Spleen (tissue), 13 donors: ENCODE measurements at places on chromosomes 4 and X.

- no peak for DNase-seq
- H3K27ac ChIP-seq, result no peak overlapping the region
- H3K4me3 ChIP-seq, result no peak overlapping the region
- H3K27me3 ChIP-seq, result no peaks in the 10 kb centered on the region
- no peaks in the 10 kb centered on the region for H3K36me3 ChIP-seq
Observed at GRCh38 chr4:56082829-56083228, 134.1 kb downstream of the CEP135 start.

DNA sequence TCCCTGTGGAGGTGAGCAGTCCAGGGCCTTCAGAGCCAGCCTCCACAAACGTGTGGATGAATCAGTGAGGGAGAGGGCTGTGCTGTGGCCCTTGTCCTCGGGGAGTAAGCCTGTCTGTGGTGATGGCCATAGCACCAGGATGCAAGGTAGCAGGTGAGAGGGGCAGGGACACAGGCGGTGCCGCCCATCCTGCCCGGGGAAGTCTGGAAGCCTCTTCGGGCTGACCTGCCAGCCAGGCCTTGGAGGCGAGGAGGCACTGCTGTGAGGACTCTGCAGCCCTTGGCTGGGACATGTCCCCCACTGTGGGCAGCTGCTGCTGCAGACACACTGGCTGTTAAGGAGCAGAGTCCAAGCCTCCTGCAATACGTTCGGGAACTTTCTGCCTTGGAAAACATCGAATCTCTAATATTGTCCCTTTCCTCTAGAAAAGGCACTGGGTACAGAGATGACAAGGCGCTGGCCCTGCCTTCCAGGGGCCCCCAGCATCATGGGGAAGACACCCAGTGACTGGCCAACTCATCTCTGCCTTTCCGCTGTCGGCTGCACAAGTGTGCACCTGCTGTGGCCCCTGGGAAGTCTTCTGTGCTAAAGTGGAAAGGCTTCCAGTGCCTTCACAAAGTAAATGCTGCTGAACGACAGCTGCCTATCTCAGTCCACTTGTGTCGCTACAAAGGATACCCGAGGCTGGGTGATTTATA is 101.4 kb downstream of the ADRA2C start:
- peak; percentile 71 for DNase-seq
- H3K4me3 ChIP-seq, result no peak overlapping the region
- H3K36me3 ChIP-seq, result no peaks in the 10 kb centered on the region
- no peak overlapping the region for H3K27ac ChIP-seq

DNA sequence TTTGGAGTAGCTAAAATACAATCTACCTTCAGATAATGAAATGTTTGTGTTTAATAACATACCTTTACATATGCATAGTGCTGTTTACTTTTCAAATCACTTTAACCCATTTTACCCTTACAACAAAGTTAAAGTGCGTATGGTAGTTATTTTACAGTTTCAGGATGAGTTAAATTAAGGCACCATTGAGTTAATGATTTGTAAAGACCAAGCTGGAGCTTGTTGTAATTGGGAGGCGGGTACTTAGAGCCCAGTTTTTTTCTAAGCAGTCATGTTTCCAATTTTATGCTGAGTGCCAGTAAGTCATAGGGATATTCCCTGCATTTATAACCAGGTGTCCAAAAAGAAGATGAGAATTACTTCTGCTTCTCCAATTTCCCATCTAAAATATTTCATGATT is 84.2 kb upstream of the NRK start:
- no peak for DNase-seq

GRCh38 chr4:20520901-20521300 is 179.4 kb upstream of the PACRGL start:
- no peak overlapping the region for H3K27ac ChIP-seq
- no peak overlapping the region for H3K4me3 ChIP-seq
- H3K36me3 ChIP-seq, result no peaks in the 10 kb centered on the region
- no peaks in the 10 kb centered on the region for H3K4me1 ChIP-seq

DNA sequence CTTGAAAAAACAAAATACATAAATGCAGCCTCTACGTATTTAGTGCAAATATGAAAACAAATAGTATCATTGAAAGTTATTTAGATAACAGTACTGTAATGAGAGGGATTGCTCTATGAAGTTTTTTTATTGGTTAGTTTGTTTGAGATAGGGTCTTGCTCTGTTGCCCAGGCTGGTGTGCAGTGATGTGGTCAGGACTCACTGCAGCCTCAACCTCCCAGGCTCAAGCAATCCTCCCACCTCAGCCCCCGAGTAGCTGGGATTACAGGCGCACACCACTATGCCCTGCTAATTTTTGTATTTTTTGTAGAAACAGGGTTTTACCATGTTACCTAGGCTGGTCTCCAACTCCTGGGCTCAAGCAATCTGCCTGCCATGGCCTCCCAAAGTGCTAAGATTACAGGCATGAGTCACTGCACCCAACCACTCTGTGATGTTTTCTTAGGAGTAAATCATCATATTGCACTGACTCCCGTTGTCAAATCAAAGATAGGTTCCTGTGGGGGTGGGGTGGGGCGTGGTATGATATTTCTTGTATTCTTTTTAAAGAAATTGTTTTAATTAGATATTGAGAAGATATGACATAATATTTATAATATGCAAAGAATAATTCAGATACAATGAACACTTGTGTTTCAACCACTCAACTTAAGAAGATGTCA is 75.8 kb downstream of the ATG4A start:
- H3K27me3 ChIP-seq, result no peaks in the 10 kb centered on the region
- no peak overlapping the region for H3K27ac ChIP-seq
- H3K4me3 ChIP-seq, result no peak overlapping the region
- H3K36me3 ChIP-seq, result no peaks in the 10 kb centered on the region

GRCh38 chr4:17595471-17596005 is 18.5 kb downstream of the LAP3 start:
- no peaks in the 10 kb centered on the region for H3K27me3 ChIP-seq
- peak overlapping the region; percentile 36 for H3K27ac ChIP-seq
- peaks cover 57% of the 10 kb centered on the region for H3K36me3 ChIP-seq
- DNase-seq, result no peak

DNA sequence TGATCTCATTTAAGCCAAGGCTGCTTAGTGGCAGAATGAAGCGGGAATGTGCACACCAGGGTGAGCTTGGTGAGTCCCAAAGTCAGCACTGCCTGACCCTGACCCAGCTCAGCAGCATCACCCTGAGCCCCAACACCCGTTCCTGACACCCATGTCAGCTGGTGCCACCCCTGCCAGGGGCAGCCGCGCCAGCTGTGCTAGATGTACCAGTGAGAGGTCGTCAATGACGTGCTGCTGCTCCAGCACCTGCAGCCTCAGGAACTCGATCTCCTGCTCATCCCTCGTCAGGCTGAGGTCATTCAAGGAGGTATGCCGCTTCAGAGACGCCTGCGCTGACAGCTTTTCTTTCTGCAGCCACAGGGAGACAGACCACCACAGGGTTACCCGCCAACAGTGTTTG is 61.7 kb upstream of the C4orf50 start:
- no peak for DNase-seq
- no peak overlapping the region for H3K27ac ChIP-seq
- no peaks in the 10 kb centered on the region for H3K27me3 ChIP-seq
- H3K4me3 ChIP-seq, result no peak overlapping the region

DNA sequence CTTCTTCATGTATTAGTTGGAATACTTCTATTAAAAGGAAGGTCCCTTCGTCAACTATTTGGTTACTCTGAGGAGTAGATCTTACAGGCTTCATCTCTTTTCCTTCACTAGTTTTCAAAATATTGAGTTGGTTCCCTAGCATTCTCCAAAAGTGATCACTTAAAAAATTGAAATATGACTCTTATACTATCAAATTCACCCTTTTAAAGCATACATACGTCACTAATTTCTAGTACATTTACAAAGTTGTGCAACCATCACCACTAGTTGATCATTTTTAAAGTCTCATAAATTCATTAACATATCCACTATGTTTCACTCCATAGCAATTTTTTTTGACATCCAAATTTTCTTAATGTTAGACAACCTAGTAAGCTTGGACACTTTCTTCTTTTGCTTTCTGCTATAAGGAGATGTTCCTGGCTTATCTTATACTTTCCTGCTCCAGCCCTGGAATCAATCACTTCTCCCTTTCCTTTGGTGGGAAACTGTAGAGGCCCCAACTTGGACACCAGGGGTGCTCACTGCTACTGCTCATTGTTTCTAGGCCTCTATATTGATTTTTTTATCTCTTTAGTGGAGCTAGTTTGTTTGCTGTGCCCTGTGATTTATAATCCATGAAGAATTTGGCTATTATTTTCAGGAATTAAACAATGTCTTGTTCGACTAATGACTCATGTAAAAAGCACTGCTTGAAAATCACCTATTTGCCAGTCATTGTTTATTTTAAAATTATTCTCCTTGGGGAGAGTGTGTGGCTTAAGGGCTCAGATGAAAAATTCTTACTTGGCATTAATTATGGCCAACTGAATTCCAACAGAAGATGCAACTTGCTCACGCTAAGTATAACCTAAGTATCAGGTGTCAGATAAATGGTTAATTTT is 4.0 kb upstream of the ZFX start:
- H3K4me1 ChIP-seq, result peaks cover 32% of the 10 kb centered on the region
- no peak for DNase-seq
- no peak overlapping the region for H3K4me3 ChIP-seq
- H3K36me3 ChIP-seq, result no peaks in the 10 kb centered on the region
- H3K27ac ChIP-seq, result peak overlapping the region; percentile 98
- no peaks in the 10 kb centered on the region for H3K27me3 ChIP-seq

DNA sequence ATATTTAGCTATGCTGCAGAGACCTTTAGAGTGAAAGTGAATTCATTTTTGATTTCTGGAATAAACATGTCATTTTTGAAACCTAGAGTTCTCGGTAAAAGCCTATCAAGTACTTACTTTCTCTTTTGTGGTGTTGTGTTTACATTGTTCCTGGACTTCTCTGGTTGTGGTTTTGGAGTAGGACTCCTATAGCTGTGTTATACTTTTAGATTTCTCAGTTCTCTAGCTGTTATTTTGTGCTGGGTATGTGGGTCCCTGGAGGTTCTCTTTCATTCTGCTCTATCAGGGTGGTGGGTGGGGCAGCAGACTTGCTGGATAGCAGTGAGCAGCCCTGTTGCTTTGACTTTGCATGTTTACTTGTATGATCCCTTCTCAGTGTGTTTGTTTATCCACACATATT is 25.6 kb upstream of the MSMO1 start:
- peaks cover 8% of the 10 kb centered on the region for H3K36me3 ChIP-seq
- H3K4me1 ChIP-seq, result peaks cover 48% of the 10 kb centered on the region
- H3K27ac ChIP-seq, result no peak overlapping the region
- H3K27me3 ChIP-seq, result no peaks in the 10 kb centered on the region

DNA sequence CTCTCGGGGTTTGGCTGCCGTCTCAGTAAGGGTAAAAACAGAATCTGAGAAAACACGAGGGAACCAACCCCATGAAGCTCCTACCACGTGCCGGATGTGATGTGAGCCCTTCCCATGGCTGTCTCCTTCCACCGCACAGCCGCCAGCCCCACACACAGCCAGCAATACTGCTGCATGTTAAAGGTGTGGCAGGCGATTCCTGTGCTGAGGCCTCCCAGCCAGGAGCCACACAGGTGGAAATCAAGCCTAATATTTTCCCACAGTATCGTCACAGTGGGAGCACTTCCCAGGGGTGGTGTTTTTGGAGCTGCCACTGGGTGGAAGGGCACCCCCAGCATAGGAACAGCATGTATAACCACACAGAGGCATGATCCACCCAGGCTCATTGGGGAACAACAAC is 77.5 kb downstream of the SLC2A9 start:
- DNase-seq, result no peak
- no peak overlapping the region for H3K27ac ChIP-seq
- H3K27me3 ChIP-seq, result no peaks in the 10 kb centered on the region
- no peak overlapping the region for H3K4me3 ChIP-seq
- H3K36me3 ChIP-seq, result no peaks in the 10 kb centered on the region
- no peaks in the 10 kb centered on the region for H3K4me1 ChIP-seq

DNA sequence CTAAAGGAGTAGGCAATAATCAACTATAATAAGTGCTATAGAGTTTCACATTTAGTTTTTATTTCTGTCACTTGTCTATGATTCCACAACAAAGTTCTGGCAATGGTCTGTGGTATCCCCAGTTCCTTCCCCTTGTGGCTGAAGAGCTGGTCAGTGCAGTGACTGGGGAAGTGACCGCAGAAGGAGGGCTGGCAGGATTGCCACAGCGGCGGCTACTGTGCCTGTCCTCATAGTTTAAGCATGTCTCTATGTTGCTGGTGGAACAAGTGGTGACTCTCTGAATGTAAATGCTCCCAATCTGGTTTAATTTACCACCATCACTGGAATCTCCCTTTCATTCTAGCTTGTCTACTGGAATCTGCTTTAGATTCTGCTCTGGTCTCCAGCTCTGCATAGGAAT is 170.6 kb upstream of the GK2 start:
- no peaks in the 10 kb centered on the region for H3K4me1 ChIP-seq
- H3K27me3 ChIP-seq, result no peaks in the 10 kb centered on the region
- H3K36me3 ChIP-seq, result no peaks in the 10 kb centered on the region
- H3K4me3 ChIP-seq, result no peak overlapping the region
- no peak for DNase-seq
- H3K27ac ChIP-seq, result no peak overlapping the region

DNA sequence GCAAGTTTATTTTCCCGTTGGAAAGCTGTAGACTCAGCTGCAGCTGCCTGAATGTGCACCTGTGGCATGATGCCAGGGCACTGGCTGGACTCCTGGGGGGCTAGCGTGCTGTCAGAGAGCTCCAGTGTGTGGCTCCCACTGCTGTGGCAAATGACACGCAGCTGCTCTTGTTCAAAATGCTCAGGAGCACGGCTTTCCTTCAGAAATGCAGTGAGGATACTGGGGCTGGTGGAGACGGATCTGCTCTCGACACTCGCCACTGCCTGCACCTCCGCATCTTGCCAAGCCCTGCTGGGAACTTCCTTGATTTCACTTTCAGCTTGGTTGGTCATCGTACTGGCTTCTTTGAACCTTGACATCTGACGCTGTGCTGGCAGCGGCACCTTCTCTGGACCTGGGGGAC is 58.7 kb downstream of the GPRIN3 start:
- H3K36me3 ChIP-seq, result peaks cover 12% of the 10 kb centered on the region
- no peaks in the 10 kb centered on the region for H3K27me3 ChIP-seq
- no peak overlapping the region for H3K4me3 ChIP-seq

- no peaks in the 10 kb centered on the region for H3K27me3 ChIP-seq
- H3K4me3 ChIP-seq, result no peak overlapping the region
- H3K27ac ChIP-seq, result no peak overlapping the region
Observed at GRCh38 chrX:13748486-13748885, 13.9 kb downstream of the OFD1 start.

DNA sequence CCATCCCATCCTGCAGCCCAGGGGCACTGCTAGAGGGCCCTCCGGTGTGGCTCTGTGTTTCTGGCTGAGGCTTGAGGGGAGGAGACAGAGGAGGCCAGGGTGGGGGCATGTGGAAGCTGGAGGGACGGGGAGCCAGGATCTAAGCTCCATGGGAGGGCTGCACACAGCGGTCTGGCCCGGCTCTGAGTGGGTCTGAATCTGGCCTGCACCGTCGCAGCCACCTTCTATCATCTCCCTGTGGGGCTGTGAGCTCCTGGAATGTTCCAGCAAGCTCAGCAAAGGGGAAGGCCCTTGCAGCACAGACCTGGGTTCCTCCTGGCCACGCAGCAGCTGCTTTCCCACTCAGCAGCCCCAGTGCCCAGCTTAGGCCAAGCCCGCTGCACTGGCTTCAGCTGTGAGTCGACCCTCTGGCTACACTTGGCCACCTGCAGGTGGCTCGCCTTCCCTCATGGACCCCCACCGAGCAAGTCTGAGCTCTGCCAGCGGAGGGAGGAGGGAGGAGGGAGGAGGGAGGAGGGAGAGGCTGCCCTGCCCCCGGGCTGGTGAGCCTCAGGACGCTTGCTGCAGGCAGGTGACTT is 5.3 kb downstream of the NKX1-1 start:
- H3K4me1 ChIP-seq, result peaks cover 14% of the 10 kb centered on the region
- no peak for DNase-seq
- H3K27me3 ChIP-seq, result peaks cover 62% of the 10 kb centered on the region
- no peaks in the 10 kb centered on the region for H3K36me3 ChIP-seq
- no peak overlapping the region for H3K27ac ChIP-seq
